ENCODE measurements at places on chromosomes 12 and 14. TPM values are rescaled to one million over a fixed set of nuclear protein-coding genes. Genes with fewer than 3 reads are reported as not detected.

PLEKHG7 gene
- not detected for total RNA-seq

DNA sequence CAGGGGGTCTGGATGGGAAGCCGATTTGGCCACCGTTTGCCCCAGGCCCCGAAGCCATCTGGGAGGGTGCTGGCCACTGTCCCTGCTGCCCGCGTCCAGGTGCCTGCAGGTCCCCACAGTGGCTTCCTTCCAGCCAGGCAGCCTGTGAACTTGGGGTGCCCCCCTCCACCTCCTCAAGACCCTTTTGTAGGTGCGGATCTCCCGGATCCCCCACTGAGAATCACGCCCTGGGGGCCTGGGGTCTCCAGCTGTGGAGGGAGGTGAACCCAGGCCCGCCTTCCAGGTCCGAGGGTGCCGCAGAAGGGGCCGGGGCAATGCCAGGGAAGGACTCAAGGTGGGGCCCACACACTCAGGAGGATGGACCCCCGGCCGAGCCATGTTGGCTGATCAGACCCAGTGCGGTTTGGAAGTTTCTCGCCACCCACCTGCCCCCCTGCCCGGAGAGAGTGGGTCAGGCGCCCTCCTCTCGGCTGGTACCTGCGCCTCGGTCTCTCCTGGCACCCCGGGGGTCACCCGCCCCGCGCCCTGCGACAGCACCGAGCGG lies 1.7 kb downstream of the MMP17 start:
- ATAC-seq: peak; percentile 4

- ATAC-seq: no peak
These were observed 45.4 kb upstream of the NPFF start for GRCh38 chr12:53552361-53553327.

AVPR1A gene
- total RNA-seq: not detected

- no peak for ATAC-seq
These were observed 16.4 kb upstream of the RAB35 start for GRCh38 chr12:120132863-120133385.

TAMALIN gene
- 3.5 TPM for total RNA-seq

HVCN1 gene
- total RNA-seq: 0.71 TPM

GRCh38 chr12:108572166-108572790 lies 9.9 kb downstream of the ISCU start:
- peak; percentile 40 for ATAC-seq

PPFIBP1 gene
- total RNA-seq: 21.8 TPM

OR6C2 gene
- not detected for total RNA-seq

GRCh38 chr14:46250113-46250703 lies 401.4 kb downstream of the RPL10L start:
- no peak for ATAC-seq

- no peak for ATAC-seq
These were observed 315.8 kb downstream of the BCL11B start for GRCh38 chr14:98956181-98956580.

ERP29 gene
- total RNA-seq: 93.0 TPM

GRCh38 chr12:31470459-31470858 lies 120.5 kb downstream of the DENND5B start:
- ATAC-seq: no peak

DNA sequence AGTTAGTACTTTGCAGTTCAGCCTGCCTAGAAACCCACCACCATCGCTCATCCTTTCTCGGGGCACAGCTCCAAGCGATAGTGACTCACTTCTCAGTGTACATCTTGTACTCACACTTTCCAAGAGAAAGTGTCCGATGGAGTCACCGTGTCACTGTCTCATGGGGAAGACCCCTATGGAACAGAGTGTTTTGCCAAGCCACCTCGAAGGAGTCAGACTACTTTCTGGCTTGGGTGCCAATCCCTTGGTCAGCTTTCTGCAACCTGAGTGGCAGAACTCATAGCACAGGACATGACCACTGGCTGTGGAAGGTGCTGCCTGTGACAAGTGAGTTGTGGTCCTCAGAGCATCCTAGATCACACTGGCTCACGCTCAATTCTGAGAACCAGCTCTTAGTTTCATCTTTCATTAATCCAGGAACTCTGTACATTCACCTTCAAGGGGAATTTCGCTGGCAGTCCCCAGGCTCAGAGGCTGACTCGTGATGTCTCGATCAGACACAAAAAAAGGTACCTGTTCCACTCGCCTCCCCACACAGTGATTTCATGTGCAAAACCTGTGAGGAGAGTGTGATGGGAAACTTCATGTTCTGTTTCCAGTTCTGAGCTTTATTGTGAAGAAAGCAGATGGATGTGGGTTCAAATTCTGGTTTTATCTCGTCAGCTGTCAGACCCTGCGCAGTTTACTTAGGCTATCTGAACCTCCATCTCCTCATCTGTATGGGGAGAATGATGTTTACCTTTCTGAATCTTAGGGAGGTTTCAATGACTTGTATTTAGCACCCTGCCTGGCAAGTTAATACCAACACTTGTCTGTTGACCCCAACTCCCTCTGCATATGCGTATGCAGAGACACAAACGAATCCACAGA lies 127.3 kb upstream of the CCND2 start:
- peak; percentile 73 for ATAC-seq

RFX4 gene
- not detected for total RNA-seq

PLEKHA5 gene
- total RNA-seq: 10.4 TPM

DNA sequence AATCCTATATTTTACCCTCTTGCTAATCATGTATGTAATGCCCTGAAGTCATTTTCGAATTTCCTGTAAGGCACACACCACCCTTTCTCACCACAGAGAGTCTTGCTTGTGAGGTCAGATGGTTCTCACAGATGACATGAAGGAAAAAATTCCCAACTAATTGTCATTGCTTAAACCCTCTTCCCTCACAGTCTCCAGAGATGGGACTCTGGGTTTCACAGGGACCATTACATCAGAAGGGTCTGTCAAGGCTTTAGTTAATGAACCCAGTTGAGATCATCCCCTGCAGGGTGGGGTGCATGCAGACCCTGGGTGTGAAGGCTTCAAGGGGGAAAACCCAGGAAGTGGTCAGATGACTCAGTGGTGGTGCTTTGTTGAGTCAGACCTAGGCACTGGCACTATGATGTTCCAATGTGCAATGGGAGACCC lies 229.6 kb downstream of the BCAT1 start:
- peak; percentile 91 for ATAC-seq

GRCh38 chr14:96016501-96017160 lies 22.5 kb upstream of the C14orf132 start:
- ATAC-seq: no peak

FOXN3 gene
- total RNA-seq: 82.3 TPM

GRCh38 chr12:69998011-69998410 lies 173.0 kb downstream of the MYRFL start:
- ATAC-seq: no peak

GRCh38 chr12:93892423-93893268 lies 215.5 kb downstream of the CRADD start:
- ATAC-seq: no peak

ENO2 gene
- 858 TPM for total RNA-seq

PLCZ1 gene
- not detected for total RNA-seq

KCNMB4 gene
- 1.3 TPM for total RNA-seq

- no peak for ATAC-seq
These were observed 3.8 kb downstream of the DHRS2 start for GRCh38 chr14:23639891-23640523.

DNA sequence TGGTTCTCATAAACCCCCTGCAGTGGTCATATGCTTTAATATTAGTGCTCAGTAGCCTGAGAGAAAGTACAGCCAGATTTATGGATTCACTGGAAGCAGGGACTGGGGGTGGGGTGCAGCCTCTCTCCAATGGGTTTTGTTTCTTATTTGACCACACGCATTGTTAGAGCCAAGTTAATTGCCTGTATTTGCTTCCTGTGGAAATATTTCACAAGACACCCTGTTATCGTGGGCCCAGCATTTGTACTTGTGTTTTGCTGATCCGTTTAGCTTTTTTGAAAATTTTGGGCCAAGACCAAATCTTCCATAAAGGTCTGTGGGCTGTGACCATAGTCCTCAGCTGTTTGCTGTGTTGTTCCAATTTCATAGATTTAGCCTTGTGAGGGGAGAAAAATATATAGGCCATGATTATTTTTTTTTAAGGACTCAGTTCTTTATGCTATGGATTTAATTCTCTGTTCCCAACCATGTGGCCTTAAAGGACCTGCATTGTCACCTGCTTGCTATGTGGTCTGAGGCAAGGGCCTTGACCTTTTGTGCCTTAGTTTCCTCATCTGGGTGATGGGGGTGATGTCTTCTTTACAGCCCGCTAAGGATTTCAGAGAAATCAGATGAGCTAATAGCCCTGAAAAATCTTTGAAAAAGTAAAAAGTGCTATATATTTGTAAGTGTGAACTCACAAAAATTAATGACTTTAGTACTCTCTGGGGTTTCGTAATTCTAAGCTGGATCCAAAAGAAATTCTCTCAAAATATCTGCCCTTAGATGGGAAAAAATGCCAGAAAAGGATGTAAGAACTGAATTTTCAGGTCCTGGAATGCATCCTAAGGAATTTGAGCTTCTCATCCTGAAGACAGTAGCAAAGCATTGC lies 370.2 kb downstream of the DPF3 start:
- ATAC-seq: no peak

GRCh38 chr14:71682337-71682736 lies 249.9 kb upstream of the RGS6 start:
- no peak for ATAC-seq

GRCh38 chr12:50042693-50043092 lies 14.7 kb upstream of the ASIC1 start:
- ATAC-seq: peak; percentile 74

- no peak for ATAC-seq
These were observed 15.4 kb upstream of the TMEM120B start for GRCh38 chr12:121697093-121697698.

ALX1 gene
- total RNA-seq: not detected

GRCh38 chr14:100677152-100677551 lies 49.5 kb upstream of the DLK1 start:
- no peak for ATAC-seq

PDE3A gene
- total RNA-seq: not detected

CLEC4A gene
- 0.22 TPM for total RNA-seq

- ATAC-seq: no peak
These were observed 14.3 kb downstream of the KRT85 start for GRCh38 chr12:52352951-52353350.

DNA sequence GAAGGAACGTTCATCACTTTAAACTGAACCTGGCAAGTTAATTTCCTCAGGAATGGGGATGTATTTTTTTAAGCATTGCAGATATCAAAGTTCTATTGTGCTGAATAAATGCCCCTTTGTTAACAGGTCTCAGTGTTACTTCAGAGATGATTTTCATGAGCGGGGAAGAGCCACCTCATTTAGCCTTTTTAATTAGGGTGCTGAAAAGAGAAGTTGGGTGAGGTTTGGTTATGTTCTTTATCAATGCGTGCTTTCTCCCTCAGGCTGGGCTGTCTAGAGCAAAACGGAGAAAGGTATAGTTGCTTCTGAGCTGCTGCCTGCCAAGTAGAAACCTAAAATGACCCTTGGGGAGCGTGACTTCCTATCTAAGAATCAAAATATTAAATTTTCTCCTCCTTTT lies 8.0 kb upstream of the HIP1R start:
- no peak for ATAC-seq

SLC17A8 gene
- not detected for total RNA-seq

- no peak for ATAC-seq
These were observed 27.5 kb upstream of the KRAS start for GRCh38 chr12:25278269-25278668.

DNA sequence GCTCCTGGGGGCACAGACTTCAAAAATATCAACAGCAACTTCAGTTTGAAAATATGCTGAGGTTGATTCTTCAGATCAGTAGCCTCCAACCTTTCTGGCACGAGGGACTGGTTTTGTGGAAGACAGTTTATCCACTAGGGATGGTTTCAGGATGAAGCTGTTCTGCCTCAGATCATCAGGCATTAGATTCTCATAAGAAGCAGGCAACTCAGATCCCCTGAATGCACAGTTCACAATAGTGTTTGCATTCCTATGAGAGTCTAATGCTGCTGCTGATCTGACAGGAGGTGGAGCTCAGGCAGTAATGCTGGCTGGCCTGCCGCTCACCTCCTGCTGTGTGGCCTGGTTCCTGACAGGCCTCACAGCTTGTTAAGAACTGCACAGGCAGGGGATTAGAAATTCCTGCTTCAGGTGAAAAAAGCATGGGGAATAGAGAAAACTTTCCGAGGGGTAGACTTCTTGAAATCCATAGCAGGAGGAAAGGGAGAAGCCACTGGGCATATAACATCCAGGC lies 12.8 kb downstream of the EPYC start:
- ATAC-seq: no peak

GRCh38 chr14:60003991-60004390 lies 84.0 kb downstream of the LRRC9 start:
- no peak for ATAC-seq

Data from activated T-helper 17 cell treated with anti-CD3 and anti-CD28 coated beads, Interleukin-2, amount 50 U/mL, for 72 hours (primary cell).